GM12892 (cell line): ENCODE measurements at places on chromosomes 7 and 10.

DNA sequence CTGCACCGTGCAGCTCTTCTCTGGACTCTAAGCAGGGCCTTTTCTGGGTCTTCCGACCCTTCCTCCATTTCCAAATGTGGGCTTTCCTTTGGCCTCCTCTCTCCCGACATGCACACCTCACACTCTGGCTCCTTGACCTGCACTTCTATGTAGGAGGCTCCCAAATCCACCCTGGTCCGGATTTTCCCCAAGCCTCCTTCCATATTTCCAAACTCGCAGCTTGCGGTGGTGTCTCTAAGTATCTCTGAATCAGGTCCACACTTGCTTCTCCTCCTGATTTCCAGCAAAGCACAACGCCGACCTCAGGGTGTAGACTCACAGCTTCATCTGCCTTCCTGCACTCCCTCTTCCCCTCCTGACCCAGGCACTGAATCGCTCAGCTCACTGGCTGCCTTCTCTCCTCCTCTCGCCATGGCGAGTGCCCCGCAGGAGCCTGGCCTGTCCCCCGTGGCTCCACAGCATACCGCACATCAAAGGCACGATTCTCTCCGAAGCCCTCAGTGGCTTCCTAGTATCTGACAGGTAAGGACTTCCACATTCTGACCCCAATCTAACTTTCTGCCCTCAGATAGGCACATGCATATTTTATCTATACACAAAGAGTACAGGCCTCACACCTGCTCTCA is 27.8 kb downstream of the DIP2C start:
- no peak for DNase-seq

GRCh38 chr7:23894892-23895569 is 185.0 kb downstream of the STK31 start:
- DNase-seq, result no peak

DNA sequence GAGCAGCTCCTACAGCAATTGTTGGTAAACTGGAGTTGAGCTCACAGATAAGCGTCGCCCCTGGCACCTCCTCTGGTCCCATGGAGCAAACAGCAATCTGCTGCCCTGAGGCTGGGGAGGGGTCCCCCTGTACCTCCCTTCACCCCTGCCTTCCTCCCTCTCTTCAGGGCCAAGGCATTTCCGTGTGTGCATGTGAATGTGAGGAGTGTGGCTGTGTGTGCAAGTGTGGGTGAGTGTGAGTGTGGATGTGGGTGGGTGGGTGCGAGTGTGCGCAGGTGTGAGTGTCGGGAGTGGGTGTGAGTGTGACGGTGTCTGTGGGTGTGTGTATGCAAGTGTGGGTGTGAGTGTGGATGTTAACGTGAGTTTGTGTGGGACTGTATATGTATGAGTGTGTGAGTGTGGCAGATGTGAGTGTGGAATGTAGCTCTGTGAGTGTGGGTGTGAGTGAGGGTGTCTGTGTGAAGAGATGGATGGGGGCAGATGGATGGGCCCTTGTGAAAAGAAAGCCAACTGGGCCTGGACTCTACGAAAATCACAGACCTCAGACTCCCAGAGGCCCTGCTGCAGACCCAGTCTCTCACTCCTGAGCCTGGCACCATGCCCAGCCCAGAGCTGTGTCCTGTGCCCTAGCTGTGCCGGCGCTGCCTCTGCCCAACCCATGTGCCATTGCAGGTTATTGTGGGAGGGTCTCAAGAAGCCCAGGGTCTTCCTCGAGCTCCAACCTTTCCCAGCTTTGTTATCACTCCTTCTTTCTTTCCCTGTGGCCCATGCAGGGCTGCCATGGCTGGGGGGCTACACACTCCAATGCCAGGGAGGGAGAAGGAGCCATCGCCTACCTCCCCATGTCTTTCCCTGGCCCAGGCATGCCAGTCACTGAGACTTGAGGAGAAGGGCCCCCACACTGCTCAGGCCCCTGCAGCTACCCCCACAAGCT is 73.9 kb downstream of the GRID1 start:
- no peak for DNase-seq

DNA sequence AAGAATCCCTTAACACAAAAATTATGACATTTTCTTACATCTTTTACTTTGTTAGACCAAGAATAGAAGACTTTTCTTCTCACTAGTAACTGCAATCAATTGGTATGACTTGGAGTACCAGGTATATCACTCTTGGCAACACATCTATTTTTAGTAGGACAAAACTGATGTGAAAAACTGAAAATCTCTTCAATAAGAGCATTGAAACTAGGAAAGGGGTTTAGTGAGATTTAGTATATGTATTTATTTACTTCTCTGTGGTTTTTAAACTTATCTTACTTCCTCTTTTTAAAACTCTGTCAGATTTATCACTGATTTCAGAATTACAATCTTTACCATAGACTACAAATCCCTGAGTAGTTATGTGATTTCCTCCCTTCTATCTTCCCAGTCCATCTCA is 366.2 kb downstream of the PCDH15 start:
- no peak for DNase-seq

- no peak for DNase-seq
Measured at GRCh38 chr10:11146402-11147171, 128.9 kb downstream of the CELF2 start.
